ENCODE measurements at places on chromosomes 11 and 22.
A peak's percentile ranks its signal among the peaks of the same experiment; 100 is the strongest.

DNA sequence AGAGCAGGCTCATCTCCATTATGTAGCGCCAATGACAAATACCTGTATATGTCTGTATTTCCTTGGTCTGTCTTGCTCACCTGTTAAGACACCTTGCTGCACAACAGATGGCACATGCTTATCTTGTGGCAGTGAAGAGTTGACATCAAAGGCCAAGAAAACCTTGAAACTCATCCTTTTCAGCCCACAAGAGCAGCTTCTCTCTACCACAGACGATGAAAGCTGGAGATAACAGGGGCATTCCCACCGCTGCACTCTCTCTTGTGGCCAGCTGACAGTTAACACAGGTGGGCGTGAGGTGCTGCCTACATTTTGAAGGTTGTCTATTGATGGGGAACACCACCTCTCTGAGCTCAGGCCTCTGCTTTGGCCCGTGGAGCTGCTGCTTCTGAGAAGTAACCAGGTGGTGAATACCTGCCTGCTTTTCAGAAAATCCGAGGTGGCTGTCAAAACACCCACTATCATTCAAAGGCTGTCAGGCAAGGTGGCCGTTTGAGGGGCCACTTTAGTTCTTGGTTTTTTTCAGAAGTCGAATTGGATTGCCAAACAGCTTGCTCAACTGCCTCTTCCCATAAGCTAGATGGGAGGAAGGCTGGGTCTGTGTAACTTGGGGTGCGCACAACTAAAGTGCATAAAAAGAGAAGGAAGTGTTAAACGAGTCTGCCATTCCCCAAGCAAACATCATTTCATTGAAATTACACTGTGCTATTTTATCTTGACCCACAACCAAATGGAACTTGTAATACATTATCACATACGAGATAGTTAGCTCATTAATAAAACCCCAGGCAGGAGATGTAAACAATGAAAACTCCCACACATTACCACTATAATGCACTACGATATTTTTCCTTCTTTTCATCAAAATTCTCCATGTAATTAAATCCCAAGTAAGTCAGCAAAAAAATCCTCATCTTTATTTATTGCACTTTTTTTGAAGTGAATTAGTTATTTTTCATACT, 87.1 kb upstream of the RAG2 start:
- DNase-seq, result no peak

GRCh38 chr22:44540756-44541670, 43.0 kb upstream of the RTL6 start:
- no peak for DNase-seq

DNA sequence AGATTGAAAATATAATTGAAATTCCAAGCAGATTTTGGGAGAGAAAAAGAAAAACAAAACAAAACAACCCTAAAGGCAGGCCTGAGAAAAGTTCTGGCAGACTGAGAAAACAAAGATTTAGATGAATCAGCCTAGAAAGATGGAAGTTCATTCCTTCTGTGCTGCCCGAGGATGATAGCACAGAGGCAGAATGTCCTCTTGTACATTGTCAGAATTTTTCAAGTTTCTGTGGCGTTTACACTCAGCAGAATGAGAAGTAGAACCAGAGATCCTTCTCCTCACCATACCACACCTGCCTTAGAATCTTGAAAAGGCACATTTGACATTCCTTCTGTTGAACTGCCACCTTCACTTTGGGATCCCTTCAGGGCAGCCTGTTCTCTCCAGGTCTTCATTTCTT, 62.5 kb upstream of the IZUMO1R start:
- DNase-seq, result no peak

GRCh38 chr22:26055693-26056092, 113.6 kb upstream of the SEZ6L start:
- no peak for DNase-seq

GRCh38 chr22:47112994-47113852, 350.8 kb downstream of the TBC1D22A start:
- DNase-seq, result no peak

GRCh38 chr11:20668131-20668809, 1.1 kb upstream of the NELL1 start:
- DNase-seq, result no peak

- no peak for DNase-seq
These were observed 77.6 kb downstream of the PAK1 start for GRCh38 chr11:77396305-77396704.

GRCh38 chr11:24636291-24636629, 139.4 kb downstream of the LUZP2 start:
- DNase-seq, result no peak

DNA sequence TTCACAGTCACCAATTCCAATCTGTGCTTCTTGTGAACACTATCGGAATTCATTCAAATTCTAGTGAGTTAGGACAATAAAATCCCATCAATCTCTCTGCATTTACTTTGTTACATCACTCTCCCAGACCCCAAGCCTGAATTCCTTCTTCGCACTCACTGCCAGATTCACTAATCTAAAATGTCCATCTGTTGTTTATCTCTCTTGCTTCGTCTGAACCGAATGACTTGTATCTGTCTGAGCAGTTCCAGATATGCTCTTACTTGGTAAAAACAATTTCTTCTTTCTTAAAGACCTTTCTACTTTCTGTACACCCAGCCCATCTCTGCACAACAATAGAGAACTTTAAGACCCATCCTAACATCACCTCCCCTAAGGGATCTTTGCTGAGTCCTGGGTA, 7.0 kb downstream of the MMP10 start:
- no peak for DNase-seq

DNA sequence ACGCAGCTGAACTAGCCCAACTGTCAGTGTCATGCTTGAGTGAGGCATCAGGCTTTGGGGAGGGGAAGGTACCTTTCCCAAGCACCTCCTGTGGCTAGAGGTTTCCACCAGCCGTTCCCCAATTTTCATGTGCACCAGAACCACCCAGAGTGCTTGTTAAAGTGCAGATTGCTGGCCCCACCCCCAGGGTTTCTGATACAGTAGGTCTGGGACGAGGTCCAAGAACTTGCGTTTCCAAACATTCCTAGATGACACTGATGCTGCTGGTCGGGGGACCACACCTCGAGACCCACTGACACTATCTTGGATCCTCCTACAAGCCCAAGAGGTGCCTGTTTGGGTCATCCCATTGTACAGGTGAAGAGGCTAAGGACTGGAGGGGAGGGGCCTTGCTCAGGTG, 59.8 kb downstream of the PDE2A start:
- no peak for DNase-seq

- no peak for DNase-seq
These were observed 30.1 kb upstream of the CBX7 start for GRCh38 chr22:39182478-39183030.

DNA sequence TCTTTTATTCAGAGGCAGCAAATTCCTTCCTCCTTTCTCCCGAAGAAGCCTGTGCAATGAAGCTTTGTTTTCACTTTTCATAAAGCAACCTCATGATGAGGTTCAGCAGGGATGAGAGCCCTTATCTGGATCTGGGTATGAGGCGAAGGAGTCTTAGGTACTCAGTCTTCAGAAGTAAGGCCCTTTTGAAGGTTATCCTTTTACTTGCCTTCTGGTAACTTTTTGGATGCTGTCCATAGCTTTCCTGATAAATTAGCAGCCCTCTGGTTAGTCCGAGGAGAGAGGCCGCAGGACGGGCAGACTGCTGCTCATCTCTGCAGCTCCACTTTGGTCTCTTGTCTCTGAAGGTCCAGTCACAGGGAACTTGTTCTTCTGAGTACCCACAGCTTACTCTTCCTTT, 1.1 kb downstream of the TRIM22 start:
- DNase-seq, result no peak

GRCh38 chr11:70141486-70142220, 61.4 kb upstream of the FADD start:
- peak; percentile 22 for DNase-seq

GRCh38 chr11:93169950-93170561, 27.7 kb downstream of the SLC36A4 start:
- DNase-seq, result peak; percentile 10

GRCh38 chr11:116314006-116314405, 458.8 kb downstream of the BUD13 start:
- no peak for DNase-seq

DNA sequence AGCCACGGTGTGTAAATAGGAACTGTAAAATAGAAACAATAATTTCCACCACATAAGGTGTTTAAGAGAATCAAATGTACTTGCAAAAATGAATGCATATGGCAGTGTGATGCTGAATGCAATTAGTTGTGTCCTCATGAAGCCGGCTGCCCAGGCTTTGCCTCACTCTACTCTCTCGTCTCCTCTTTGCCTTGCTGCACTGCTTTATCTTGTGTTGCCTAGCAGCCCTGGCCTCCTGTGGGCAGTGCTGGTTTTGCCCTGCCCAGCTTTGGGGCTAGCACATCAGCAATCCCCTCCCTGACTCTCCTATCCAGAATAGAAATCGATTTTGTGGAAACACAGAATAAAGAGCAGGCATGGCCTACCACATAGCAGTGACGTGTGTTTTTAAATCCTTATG, 30.0 kb downstream of the LRRC32 start:
- DNase-seq, result no peak

- DNase-seq, result no peak
These were observed 10.7 kb downstream of the CRY2 start for GRCh38 chr11:45857961-45858474.

DNA sequence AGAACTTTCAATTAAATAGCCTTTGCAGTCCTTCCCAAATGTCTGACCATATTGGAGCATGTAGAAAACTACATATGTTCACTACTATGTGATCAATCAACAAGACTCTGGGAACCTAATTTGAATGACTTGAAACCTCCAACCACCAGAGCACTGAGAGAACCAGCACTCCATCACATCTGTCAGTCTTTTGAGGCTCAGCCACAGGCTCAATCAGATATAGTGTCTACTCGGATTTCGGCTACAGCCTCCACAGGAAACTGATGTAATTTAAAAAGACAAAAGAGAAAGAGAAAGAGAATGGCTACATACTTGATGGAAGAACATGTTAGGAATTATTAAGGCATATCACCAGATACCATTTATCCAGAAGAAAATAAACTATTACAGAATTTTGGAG, 859.0 kb downstream of the FAM181B start:
- no peak for DNase-seq

- no peak for DNase-seq
These were observed 323.4 kb downstream of the SHANK2 start for GRCh38 chr11:70928854-70929598.

DNA sequence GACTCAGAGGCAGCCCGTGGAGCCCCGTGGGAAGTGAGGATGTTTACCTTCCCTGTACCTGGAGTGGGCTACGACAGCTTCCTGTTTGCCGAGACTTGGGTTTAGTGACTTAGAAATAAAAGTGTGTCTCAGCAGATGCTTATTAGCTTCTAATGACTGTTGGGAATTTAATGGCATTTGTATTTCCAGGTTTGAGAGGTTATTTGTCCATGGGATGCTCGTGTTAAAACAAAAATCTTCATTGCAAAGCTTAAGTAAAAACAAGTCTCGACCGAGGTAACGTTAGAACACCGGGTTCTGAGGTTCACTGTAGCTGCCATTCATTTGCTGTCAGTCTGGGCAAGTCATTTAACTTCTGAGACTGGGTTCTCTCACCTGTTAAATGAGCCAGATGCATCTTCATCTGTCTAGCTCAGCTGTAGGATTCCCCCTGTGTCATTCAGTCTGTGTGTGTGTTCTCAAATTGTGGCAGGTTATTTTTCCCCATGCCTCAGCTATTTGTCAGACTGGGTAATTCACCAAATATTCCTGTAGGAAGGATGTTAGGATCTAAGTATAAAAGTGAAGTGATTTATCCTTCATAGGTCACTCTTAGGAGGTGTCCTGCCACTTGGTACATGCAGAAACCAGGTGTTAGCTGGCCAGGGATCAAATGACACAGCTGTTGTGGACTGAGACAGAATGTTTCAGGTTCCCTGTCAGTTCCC, 791 bp downstream of the EI24 start:
- no peak for DNase-seq
